ENCODE measurements at places on chromosomes 12 and 14.

GRCh38 chr12:50699154-50699553 lies 64.7 kb upstream of the ATF1 start:
- no peak for DNase-seq

DNA sequence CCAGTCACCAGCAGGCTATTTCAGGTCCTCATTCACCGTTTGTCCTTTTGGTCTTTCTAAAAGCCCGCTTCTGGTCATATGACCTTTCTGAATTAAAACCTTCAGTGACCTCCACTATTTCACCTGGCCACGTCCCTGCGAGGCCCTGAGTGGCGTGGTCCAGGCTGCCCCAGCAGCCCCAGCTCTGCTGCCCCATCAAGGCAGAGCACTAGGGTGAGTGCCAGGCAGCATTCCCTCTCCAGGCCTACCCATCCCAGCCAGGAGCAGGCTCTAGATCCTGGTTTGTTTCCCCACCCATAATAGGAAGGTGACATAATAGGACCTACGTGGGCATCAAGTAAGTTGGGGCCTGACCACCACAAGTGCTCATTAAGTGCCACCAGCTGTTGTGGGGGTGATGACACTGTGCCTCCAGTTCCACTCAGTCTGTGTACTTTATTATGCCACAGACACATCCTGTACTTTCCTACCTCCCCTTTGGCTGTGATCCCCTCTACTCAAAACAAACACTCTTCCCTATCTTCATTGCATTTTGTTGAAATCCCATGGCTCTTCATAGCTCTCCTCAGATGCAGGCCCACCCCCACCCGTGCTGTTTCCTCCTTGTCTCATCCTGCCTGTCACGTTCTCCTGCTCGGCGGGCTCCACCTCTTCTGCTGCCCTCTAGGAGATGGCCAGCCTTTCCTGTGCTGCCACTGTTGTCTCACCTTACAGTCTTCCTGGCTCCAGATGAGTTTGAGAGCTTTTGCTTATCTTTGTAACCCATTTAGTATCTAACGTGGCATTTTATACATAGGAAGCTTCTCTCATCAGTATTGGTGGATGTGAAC lies 21.4 kb downstream of the CKB start:
- no peak for DNase-seq

DNA sequence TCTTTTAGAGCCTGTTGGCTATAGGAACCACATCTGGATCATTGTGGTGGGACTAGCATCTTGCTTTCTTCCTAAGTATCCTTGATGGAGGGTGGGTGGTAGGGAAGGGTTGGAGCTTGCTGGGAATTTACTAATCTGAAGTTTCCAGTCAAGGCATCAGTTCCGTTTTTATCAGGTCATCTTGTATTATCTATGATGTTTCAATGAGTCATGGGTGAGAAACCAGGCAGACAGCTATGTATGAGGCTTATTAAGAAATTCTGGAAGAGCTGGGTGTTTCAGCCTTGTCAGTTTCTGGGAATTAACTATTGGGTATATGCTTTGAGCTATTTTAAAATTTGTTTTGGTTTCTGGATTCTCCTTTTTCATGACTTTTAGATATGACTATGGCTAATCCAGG lies 11.3 kb downstream of the TSFM start:
- DNase-seq = no peak

DNA sequence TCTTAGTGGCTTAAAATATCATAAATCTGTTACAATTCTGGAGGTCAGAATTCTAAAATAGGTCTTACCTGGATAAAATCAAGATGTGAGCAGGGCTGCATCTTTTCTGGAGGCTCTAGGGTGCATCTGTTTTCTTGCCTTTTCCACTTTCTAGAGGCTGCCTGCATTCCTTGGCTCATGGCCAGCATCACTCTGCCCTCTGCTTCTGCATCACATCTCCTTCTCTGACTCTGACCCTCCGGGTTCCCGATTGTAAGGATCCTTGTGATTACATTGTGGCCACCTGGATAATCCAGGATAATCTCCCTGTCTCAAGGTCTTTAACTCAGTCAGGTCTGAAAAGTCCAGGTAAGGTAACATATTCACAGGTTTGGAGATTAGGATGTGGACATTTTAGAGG lies 11.0 kb upstream of the BMP4 start:
- DNase-seq = no peak

DNA sequence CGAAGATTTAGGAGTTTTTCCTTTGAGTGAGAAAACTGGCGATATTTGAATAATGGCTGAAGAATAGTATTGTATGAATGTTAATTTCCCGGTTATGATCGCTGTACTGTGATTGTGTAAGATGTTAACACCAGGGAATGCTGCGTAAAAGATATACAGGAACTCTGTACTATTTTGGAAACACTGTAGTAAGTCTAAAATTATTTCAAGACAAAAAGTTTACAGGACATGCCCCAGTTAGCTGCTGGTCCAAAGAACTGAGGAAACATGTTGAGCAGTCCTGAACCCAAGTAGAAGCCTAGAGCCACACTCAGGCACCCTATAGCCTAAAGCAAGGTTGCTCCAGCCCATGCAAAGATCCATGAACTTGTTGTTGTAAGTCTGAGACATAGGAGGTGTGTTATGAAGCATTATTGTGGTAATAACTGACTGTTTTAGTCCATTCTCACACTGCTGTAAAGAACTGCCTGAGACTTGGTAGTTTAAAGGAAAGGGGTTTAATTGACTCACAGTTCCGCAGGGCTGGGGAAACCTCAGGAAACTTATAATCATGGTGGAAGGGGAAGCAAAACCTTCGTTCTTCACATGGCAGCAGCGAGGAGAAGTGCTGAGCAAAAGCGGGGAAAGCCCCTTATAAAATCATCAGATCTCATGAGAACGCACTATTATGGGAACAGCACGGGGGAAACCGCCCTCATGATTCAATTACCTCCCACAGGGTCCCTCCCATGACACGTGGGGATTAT lies 99.8 kb upstream of the RESF1 start:
- DNase-seq = no peak

GRCh38 chr12:106140223-106140986 lies 1.7 kb upstream of the NUAK1 start:
- DNase-seq = no peak

- DNase-seq = no peak
These were observed 68.1 kb upstream of the HECTD1 start for GRCh38 chr14:31275731-31276130.

GRCh38 chr14:105388110-105388951 lies 10.0 kb upstream of the TEX22 start:
- no peak for DNase-seq

GRCh38 chr12:67091204-67091603 lies 178.0 kb upstream of the CAND1 start:
- DNase-seq = no peak

DNA sequence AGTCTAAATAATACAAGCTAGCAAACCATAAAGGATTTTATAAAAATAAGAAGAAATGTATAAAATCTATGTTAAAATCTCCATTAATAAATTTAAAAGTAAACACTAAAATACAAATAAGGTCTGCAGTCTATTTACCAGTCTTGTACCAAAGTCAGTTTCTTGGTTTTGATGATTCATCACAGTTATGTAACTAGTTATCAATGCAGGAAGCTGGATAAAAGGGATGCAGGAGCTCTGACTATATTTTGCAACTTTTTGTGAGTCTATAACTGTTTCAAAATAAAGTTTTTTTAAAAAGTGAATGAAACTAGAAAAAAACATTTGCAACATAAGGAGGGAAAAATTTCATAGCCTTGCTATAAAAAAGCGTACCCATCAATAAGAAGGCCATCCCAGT lies 151.5 kb downstream of the DERA start:
- DNase-seq = no peak

DNA sequence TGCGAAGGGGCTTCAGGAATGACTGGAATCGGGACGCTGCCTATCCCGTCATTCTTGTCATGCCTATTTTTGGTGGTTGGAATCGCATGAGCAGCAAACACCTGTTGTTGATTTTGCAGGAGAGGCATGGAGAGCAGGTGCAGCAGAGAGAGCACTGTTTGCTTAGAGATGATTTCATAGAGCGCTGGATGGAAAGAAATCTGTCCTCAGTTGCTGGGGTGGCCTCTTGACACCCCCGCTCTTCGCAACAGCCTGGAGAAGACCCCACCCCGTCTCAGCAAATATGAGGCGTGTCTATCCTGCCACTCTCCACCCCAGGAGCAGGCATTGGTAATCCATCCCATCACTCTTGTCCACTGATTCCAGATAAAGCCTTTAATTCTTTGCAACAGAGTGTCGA lies 19.3 kb upstream of the NCOR2 start:
- no peak for DNase-seq

DNA sequence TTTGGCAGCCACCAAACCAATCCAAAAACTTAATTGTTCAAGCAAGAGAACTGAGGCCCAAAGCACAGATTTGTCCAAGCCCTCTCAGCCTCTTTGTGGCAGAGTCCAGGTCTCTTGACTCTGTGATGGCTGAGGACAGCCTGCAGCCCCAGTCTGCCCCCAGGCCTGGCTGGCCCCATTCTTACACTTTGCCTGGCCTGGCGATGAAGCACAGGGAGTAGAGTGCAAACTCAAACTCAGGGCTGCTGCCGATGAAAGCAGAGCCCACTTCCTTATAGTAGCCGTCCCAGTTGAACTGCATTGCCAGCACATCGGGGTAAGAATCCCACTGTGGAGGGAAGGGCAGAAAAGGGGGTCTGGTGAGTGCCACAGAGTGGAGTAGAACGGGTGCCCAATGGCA lies 5.6 kb upstream of the RPAP3 start:
- no peak for DNase-seq

DNA sequence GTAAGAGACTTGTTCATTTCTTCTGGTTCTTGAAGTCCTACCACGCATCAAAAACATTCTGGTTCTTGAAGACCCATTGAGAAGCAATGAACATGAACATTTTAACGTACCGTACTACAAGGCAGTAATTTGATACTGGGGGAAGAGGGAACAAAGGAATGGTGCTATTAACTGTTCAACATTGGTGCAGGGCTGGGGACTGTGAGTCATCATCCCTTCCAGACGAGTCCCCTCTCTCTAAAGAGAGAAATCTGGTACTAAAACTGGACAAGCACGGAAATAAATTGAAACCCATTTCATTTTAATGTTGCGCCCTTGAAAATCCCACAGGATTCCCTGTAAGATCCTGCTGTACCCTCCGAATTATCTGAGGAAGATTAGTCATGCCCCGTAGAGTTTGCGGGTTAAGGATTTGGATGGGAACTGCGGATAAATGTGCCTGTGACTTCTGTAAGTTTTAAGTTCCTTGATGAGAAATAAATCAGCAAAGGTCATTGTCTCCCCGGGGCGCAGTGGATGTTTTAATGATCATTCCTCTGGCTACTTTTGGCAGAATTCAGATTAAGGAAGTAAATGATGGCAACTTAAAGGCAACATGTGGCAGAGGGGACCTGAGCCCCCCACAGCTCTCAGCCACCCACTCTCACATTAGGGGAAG lies 78.6 kb downstream of the KCNK13 start:
- DNase-seq = no peak

DNA sequence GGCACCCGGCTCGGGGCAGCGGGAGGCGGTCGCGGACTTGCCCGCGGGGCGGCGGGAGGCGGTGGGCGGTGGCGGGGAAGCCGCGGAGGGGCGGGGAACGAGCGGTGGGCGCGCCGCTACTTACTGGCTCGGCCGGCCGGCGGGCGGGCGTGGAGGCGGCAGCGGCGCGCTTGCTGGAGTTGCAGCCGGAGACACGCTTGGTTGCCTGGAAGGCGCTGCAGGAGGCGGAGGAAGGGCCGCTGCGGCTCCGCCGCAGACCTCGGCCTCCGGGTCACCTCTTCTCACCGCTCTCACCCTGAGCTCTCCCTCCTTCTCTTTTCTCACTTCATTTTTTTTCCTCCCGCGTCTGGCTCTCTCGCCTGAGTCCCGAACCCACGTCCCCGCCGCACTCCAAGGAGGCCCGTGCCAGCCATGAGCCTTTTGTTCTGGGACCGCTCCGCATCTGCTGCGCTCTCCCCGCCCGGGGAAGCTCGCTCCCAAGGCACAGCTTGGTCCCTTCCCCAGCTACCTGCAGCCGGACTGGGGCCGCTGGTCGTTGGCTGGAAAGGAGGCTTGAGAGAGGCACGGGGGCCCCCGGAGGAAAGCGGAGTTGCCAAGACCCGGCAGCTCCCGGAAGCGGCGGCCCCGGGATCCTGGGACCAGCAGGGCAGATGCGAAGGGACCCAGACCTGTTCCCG lies 592 bp upstream of the KCNK10 start:
- no peak for DNase-seq

GRCh38 chr12:51246254-51246853 lies 7.7 kb downstream of the DAZAP2 start:
- no peak for DNase-seq

GRCh38 chr12:62028536-62028935 lies 231.7 kb upstream of the USP15 start:
- DNase-seq = no peak

GRCh38 chr12:43337571-43338444 lies 214.2 kb downstream of the ADAMTS20 start:
- DNase-seq = no peak

- DNase-seq = no peak
These were observed 11.0 kb downstream of the RCOR1 start for GRCh38 chr14:102603293-102603907.

DNA sequence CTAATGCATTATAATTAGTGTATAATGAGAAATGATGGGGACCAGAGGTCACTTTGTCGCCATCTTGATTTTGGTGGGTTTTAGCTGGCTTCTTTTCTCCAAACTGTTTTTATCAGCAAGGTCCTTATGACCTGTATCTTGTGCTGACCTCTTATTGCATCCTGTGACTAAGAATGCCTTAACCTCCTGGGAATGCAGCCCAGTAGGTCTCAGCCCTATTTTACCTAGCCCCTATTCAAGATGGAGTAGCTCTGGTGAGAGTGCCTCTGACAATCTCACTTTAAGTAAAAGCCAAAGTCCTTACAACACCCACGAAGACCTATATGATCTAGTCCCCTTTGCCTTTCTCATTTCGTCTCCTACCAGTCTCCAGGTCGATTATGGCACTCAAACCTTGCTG lies 28.3 kb upstream of the STRAP start:
- DNase-seq = no peak

GRCh38 chr12:45517381-45517780 lies 212.1 kb upstream of the ARID2 start:
- no peak for DNase-seq

GRCh38 chr12:118633071-118633470 lies 256.7 kb downstream of the SUDS3 start:
- DNase-seq = no peak

DNA sequence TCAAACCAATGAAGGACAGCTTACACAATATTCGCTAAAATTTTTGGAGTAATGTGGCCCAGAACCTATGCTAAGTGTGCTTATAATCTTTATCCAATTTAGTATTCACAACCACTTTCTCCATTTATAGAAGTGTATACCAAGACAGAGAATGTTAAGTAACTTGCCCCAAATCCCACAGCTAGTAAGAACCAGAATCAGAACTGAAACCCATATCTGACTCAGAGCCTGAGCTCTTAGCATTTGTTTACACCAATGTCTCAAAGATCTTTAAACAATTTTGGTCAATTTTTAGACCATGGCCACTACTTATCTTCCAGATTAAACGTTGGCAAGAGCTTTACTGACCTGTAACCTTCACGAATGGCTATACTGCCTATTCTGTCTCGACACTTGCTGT lies 53.0 kb downstream of the PAPLN start:
- DNase-seq = no peak

GRCh38 chr12:47808050-47808449 lies 11.7 kb downstream of the HDAC7 start:
- DNase-seq = no peak

All from renal cortex interstitium (tissue), 15 donors.